ENCODE measurements at places on chromosomes 3 and 15.
A peak's percentile ranks its signal among the peaks of the same experiment; 100 is the strongest.

DNA sequence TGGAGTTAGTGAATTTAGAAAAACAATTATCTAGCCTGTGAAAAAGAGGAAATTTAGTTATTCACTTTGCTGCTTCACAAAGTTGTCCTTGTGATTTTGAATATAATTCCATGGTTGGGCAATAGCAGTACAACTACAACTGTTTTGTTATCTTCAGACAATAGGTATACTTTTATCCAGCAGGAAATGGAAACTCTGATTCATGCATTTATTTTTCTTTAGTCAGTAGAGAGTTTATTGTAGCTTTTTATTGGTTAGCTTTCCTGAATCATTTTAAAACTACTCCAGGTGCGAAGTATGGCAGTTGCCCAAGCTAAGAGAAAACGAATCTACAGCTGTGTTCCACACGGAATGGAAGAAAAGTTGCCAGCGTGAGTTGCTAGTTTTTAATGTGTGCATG lies 80.3 kb downstream of the TM4SF4 start:
- peak; percentile 86 for DNase-seq

DNA sequence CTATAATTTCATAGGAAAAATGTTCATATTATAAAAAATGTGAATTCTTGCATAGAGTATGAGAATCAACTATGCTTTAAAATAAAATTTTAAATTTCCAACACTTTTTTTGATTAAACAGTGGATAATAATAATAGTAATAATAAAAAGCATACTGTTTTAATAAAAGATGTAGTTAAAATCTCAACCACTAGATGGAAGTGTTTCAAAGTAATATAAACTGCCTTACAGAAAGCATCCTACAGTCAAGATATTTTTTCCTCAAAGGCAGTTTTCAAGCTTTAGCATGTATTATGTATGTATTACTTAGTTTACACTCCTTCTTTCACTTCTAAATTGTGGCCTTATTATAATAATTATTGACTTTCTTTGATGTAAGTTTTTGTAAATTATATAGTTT lies 217.5 kb downstream of the CHL1 start:
- no peak for DNase-seq

DNA sequence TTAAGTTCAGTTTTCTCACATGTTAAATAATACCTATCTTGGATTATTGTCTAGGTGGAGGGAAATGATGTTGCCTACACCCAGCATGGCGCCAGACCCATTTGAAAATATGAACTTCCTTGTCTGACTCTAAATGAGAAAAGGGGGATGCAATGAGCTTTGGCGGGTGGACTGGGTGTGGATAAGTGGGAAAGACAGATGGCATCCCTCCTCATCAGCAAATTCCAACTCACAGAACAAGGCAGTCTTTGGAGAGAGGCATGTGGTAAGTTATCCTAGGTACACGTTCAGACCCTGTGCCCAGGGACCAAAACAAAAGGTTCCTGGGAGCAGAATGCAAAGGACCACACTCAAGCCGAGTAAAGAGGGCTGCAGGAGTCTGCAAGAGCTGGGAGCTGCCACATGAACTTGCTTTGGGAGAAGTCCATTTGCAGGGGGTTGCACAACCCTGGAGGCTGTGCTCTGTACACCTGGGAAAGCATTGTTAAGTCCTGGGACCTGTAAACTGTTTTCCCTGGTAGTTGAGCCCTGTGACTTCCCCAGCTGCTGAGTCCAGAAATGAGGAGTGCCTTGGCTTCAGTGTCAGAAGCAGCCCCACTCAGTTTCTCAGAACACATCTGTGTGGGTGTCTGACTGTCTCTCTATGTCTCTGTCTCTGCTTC lies 102.3 kb upstream of the TPM1 start:
- DNase-seq, result no peak

DNA sequence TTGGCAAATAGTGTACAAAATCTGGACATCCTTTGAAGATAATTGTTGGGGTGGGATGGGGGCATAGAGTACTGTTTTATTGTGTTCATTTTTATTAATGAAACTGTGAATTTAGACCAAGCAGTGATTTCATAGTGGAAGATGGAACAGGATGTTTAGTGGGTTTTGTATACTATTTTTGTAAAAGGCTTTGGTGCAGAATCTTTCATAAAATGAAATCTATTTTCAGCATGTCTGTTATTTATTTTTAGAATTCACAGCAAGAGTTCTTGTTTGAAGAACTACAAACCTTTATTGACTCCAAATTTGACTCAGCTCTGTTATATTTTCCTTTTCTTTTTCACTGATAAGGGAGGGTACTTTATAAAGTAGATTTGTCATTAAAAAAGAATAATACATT lies 145.4 kb downstream of the AKAP13 start:
- DNase-seq, result no peak

DNA sequence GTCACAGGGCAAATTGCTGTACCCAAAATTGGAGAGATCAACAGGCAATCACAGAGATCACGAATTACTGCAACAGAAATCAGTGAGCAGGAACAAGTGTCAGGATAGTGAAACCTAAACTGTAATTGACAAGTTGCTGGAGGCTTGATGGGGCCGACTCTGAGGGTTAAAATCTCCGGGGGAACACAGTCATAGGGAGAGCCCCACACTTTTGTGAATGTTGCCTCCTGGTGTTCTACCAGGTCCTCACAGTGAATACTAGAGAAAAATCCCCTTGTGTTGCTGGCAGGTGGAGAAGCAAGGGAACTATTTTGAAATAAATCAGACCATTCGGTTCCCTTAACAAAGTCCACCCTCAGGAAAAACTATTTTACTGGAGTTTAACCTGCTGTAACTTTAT lies 697.5 kb upstream of the CBLB start:
- no peak for DNase-seq

- DNase-seq, result no peak
These were observed 30.6 kb downstream of the ADAMTS17 start for GRCh38 chr15:100311154-100311625.

DNA sequence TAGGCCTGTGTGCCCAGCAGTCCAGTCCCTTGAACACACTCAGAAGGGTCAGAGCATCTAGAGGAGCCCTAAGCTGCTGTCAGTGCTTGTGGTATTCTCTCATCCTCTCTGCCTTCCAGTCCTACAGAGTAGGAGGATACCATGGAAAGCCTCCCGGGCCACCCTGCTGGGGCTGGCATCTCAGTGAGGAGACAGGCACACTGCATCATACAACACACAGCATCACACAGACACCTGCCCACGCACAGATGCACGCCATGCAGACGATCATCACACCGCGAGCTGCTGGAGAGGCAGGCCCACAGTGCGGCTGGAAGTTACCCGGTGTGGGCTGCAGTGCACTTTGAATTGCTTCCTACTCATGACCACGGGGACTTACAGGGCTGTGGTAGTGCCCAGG lies 15.2 kb downstream of the GABRA5 start:
- DNase-seq, result no peak

- no peak for DNase-seq
These were observed 35.2 kb downstream of the ETV5 start for GRCh38 chr3:186073641-186074040.

DNA sequence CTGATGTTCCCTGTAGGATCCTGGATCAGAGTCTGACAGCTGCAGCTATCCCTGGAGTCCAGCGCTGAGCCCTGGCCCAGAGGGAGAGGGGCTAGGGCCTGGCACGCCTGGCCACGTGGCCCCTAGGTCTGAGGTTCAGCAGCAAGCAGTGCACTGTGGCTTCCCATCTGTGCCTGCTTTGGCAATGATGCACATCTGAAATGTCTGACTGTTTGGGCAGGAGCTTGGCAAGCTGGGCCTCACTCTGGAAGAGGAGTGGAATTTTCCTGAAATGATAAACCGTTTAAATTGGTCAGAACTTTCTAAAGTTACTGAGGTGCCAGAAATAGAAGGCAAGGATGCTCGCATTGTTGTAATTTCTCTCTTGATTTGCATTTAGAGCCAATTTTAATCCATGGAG lies 48.8 kb upstream of the MRPS22 start:
- no peak for DNase-seq

DNA sequence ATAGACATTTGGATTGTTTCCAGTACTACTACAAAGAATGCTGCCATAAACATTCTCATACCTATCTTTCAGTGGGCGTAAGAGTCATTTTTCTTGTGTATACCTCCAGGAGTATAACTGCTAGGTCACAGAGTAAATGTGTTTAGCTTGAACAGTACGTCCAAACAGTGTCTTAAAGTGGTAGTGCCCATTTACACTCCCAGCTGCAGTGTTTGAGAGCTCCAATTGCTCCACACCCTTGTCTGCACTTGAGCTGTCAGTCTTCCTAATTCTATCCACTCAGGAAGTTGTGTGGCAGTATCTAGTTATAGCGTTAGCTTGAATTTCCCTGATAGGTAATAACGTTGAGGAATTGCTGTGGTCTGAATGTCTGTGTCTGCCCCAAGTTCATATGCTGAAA lies 404.7 kb upstream of the PPP2R3A start:
- DNase-seq, result no peak

- no peak for DNase-seq
These were observed 186.3 kb upstream of the ATP11B start for GRCh38 chr3:182606905-182607504.

DNA sequence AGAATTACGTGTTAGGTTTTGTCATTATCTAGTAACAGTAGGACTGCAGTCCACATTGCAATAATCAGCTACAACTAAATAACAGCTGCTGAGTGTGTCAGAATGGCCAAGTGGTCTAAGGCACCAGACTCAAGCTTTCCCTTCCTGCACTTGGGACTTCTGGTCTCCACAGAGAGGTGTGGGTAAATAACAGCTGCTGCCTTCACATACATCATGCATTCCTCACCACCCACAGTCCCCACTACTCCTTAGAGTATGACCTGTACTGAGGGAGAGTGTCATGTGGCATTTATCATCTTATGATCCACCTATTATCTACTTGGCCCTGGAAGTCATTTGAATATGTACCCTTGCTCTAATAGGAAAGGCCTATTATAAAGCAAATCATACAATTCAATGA lies 22.2 kb upstream of the ZMAT3 start:
- no peak for DNase-seq

DNA sequence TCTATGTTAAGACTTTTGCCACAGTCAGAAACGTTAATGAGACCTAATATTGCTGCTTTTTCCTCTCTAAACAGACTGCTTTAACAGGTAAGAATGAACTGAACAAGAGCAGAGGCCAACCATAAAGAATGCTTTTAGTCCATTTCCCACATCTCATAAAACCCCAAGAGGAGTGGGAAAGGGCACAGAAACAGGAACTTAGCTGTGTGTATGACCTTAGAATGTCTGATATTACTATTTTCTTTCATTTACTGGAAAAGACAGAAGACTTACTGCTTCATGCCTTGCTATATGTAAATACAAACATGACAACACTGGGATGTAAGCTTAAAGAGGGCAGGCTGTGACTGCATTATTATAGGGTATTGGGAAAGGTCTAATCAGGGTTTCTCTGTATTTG lies 115.0 kb downstream of the ISL2 start:
- DNase-seq, result no peak

DNA sequence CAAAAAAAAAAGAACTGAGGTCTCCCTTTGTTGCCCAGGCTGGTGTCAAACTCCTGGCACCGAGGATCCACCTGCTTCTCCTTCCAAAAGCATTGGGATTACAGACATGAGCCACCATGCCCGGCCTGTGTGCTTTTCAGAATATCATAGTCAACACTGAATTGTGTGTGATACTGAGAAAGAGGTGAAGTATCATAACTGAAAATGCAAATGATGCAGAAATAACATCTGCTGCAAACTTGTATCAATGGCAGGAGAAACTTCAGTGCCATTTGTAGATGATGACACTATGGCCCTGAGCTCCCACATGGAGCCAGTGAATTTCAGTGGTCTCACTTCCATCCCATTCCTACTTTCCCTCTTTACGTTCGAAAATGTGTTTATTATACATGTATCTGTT lies 21.9 kb downstream of the IL12A start:
- no peak for DNase-seq

DNA sequence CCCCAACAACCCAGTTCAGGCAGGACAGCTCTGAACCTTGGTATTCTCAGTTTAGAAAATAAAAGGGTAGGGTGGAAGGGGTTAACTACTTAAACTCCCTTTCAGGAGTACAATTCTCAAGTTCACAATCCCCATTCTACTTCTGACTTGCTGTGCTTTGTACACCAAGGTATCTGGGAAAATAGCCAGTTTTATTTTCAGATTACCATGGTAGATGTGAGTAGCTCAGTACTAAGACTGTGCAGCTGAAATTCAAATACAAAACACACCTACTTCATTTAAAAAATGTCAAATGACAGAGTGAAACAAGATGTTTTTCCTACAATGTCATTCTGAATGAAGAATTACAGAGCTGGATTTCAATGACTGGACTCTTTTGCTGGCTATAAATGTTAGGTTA lies 27.4 kb downstream of the SLC7A14 start:
- DNase-seq, result no peak

- no peak for DNase-seq
These were observed 73.2 kb downstream of the AAGAB start for GRCh38 chr15:67181221-67181639.

GRCh38 chr15:91021516-91022074 lies 799 bp downstream of the VPS33B start:
- no peak for DNase-seq

GRCh38 chr3:85790445-85791030 lies 831.7 kb downstream of the CADM2 start:
- DNase-seq, result no peak

DNA sequence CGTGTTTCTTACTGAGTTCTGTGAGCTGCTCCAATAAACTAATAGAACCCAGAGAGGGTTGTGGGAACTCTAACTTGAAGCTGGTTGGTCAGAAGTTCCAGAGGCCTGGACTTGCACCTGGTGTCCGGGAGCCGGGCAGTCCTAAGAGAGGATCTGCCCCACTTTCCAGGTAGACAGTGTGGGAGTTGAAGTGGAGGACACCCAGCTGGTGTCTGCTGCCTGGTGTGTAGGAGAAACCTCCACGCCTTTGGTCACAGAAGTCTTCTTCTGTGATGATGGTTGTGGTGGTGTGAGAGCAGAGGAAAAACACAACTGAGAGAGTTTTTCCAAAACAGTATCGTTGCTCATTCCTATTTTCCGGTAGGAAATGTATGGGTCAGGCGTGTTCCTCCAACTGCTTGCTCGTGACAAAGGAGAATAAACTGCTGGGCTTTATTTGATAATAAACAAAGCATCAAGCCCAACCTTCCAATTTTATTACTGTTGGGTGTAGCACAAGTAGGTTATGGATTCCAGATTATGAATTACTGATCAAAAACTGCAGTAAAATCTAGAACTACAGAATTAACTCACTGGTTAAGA lies 137.0 kb downstream of the KLF13 start:
- no peak for DNase-seq

- DNase-seq, result peak; percentile 46
These were observed 36.3 kb upstream of the TMC3 start for GRCh38 chr15:81410318-81410753.

- no peak for DNase-seq
These were observed 98.2 kb downstream of the IGF1R start for GRCh38 chr15:98746375-98747155.

DNA sequence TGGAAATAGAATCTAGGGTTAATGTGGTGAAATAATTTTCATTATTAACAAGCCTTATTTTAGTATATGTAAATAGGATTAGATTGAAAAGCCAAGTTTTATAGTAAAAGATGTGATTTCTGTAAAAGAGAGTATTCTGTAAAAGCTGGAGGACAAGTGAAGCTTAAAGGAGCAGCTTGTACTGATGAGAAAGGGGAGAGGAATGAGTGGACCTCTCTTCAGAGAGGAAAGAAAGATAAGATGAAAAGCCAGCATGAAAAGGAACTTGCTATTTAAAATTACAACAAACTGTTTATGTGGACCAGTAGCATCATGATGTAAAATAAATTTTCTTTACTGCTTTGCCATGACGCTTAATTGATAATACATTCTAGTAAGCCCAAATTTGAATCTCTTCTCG lies 18.5 kb downstream of the ALCAM start:
- DNase-seq, result no peak

Data from AG09309 (cell line).